ENCODE measurements at places on chromosomes 2 and 18.

DNA sequence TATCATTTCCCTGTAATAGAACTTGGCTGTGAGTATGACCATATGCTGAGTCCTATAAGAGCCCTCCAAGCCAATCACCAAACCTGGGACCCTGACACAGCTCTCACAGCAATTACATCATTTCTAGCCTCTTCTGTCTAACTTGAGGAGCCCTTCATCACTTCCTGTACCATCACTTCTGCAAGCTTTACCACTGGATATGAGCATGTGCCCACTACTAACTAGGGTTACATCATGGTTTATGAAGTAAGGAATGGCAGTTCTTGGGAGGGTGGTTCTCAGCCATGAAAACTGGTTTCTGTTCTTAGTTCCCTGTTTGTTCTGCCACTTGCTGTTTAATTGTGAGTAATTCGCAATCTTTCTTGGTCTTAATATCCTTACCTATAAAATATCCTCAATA, 31.0 kb upstream of the EPB41L3 start:
- H3K4me1 ChIP-seq: no peaks in the 10 kb centered on the region
- H3K36me3 ChIP-seq: no peaks in the 10 kb centered on the region
- no peak for DNase-seq
- H3K4me3 ChIP-seq: no peak overlapping the region
- no peaks in the 10 kb centered on the region for H3K27me3 ChIP-seq

DNA sequence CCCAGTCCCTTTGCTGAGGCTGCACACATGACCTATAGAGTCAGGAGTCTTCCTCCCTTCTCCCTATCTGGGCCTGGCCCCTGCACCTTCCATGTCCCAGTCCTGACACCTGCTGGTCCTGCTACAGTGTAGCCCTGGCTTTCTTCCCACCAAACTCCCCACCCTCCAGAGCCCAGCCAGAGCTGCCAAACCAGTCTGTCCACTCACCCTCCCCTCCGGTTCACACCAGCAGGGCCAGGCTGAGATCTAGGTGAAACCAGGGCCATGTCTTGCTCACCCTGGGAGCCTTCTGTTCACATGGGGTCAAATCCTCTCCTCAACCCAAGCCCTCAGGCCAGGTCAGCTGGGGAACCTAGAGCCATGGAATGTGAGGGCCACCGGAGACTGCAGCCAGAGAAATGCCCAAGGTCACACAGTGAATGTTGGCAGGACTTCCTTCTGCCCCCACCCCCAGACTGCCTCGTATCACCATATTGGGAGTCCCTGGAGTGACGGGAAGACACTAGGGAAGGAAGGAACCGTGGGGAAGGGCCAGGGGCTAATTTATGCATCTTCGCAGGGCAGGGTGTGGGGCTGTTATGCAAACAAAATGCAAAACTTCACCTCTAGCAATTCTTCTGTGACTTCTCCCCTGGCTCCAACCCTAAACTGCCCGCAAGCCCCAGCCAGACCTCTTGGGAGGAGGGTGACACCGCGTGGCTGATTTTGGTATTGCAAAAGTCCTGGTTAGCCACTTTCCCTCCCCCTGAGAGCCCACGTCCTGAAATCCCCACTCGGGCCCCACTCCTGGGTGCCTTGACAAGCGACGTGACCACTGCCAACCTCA, 14.6 kb downstream of the TNS1 start:
- H3K36me3 ChIP-seq: peaks cover 23% of the 10 kb centered on the region
- H3K4me3 ChIP-seq: peak overlapping the region; percentile 35
- peak overlapping the region; percentile 26 for H3K27ac ChIP-seq
- no peaks in the 10 kb centered on the region for H3K27me3 ChIP-seq
- peaks cover 4% of the 10 kb centered on the region for H3K4me1 ChIP-seq

DNA sequence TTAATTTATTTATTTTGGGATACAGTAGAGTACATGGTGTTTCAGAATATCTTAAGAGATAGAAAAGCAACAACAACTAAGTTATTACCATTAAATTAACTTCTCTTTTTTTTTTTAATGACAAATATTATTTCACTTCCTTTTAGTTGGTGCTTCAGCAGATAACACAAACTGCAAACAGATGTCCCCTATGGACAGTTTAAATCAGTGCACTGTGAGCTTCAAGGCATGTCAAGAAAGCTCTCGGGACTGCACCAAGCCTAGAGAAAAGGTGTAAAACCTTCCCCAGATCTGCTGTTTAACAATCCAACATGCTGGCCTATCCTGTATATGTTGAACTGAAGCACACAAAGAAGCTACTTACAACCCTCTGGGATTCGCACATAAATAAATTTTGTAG, 122.7 kb downstream of the TCF4 start:
- H3K4me3 ChIP-seq: no peak overlapping the region
- H3K36me3 ChIP-seq: no peaks in the 10 kb centered on the region
- no peaks in the 10 kb centered on the region for H3K4me1 ChIP-seq
- H3K27me3 ChIP-seq: no peaks in the 10 kb centered on the region
- DNase-seq: no peak

- H3K27ac ChIP-seq: no peak overlapping the region
- H3K27me3 ChIP-seq: no peaks in the 10 kb centered on the region
- H3K4me3 ChIP-seq: no peak overlapping the region
- no peaks in the 10 kb centered on the region for H3K36me3 ChIP-seq
- H3K4me1 ChIP-seq: no peaks in the 10 kb centered on the region
- no peak for DNase-seq
Measured at GRCh38 chr2:9655441-9656269, 24.9 kb upstream of the YWHAQ start.

GRCh38 chr2:10764896-10765295, 43.5 kb downstream of the ATP6V1C2 start:
- no peak overlapping the region for H3K27ac ChIP-seq
- H3K27me3 ChIP-seq: no peaks in the 10 kb centered on the region
- H3K36me3 ChIP-seq: no peaks in the 10 kb centered on the region
- no peaks in the 10 kb centered on the region for H3K4me1 ChIP-seq
- DNase-seq: no peak
- no peak overlapping the region for H3K4me3 ChIP-seq

- H3K4me1 ChIP-seq: peaks cover 38% of the 10 kb centered on the region
- no peaks in the 10 kb centered on the region for H3K36me3 ChIP-seq
- H3K27me3 ChIP-seq: no peaks in the 10 kb centered on the region
Measured at GRCh38 chr2:174824068-174824467, 59.8 kb upstream of the CHRNA1 start.

GRCh38 chr18:10398571-10398970, 55.9 kb upstream of the APCDD1 start:
- no peaks in the 10 kb centered on the region for H3K27me3 ChIP-seq
- no peak overlapping the region for H3K4me3 ChIP-seq
- no peak overlapping the region for H3K27ac ChIP-seq
- no peaks in the 10 kb centered on the region for H3K36me3 ChIP-seq
- DNase-seq: no peak
- H3K4me1 ChIP-seq: no peaks in the 10 kb centered on the region

DNA sequence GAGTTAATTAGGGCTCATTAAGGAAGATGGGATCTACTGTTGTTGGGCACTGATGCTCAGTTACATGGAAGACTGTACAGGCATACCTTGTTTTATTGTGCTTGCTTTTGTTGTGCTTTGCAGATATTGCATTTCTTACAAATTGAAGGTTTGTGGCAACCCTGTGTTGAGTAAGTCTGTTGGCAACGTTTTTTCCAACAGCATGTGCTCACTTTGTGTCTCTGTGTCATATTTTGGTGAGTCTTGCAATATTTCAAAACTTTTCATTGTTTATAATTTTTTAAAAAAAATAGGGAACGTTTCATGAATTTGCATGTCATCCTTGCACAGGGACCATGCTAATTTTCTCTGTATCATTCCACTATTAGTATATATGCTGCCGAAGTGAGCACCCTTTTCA, 15.6 kb downstream of the PHLPP1 start:
- H3K4me1 ChIP-seq: no peaks in the 10 kb centered on the region
- no peak overlapping the region for H3K4me3 ChIP-seq
- DNase-seq: no peak
- H3K27ac ChIP-seq: no peak overlapping the region

- no peaks in the 10 kb centered on the region for H3K36me3 ChIP-seq
- H3K4me1 ChIP-seq: no peaks in the 10 kb centered on the region
- H3K4me3 ChIP-seq: no peak overlapping the region
- no peak for DNase-seq
- no peaks in the 10 kb centered on the region for H3K27me3 ChIP-seq
Measured at GRCh38 chr18:26813043-26813442, 52.5 kb downstream of the AQP4 start.

GRCh38 chr2:175599966-175600831, 401.9 kb downstream of the LNPK start:
- no peaks in the 10 kb centered on the region for H3K4me1 ChIP-seq
- no peak for DNase-seq
- no peaks in the 10 kb centered on the region for H3K36me3 ChIP-seq
- H3K27me3 ChIP-seq: no peaks in the 10 kb centered on the region

- H3K27ac ChIP-seq: no peak overlapping the region
- no peaks in the 10 kb centered on the region for H3K36me3 ChIP-seq
- H3K4me3 ChIP-seq: no peak overlapping the region
- no peaks in the 10 kb centered on the region for H3K4me1 ChIP-seq
- no peaks in the 10 kb centered on the region for H3K27me3 ChIP-seq
Measured at GRCh38 chr2:128395196-128395595, 76.5 kb upstream of the HS6ST1 start.

Data from thoracic aorta (tissue), 2 donors.